Muscle of arm (tissue), 14 donors: ENCODE measurements at places on chromosomes 3 and 15. TPM values are rescaled to one million over a fixed set of nuclear protein-coding genes. Genes with fewer than 3 reads are reported as not detected.

The PPIP5K1 gene
- 12.3 TPM for polyA plus RNA-seq

The GNL3 gene
- polyA plus RNA-seq = 81.1 TPM

The STT3B gene
- 104 TPM for polyA plus RNA-seq

The ANAPC13 gene
- not detected for polyA plus RNA-seq

The KBTBD13 gene
- polyA plus RNA-seq = not detected

The THPO gene
- polyA plus RNA-seq = 2.0 TPM

The AHSG gene
- polyA plus RNA-seq = 0.39 TPM

The ATP8B4 gene
- 2.4 TPM for polyA plus RNA-seq

The EHD4 gene
- polyA plus RNA-seq = 26.6 TPM

The TMIE gene
- polyA plus RNA-seq = 1.2 TPM

The EPHA3 gene
- 12.7 TPM for polyA plus RNA-seq

The COMMD2 gene
- polyA plus RNA-seq = not detected

DNA sequence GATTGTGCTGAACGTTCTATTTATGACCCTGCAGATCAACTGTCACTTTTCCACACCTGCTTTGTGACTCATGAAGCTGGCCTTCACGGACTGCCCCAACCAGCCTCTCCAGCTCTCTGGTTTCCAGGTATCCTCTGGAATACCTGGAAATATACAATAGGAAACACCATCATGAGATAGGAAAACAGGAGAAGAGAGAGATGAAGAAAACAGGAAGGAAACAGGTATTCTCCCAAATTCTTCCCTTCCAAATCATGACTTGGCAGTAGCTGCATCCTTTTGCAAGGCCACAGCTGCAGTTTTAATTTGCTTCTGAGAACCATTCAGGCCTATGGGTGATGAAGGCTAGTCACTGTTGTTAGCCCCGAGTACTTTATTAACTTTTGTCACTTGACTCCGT lies 909.1 kb downstream of the EPHA3 start:
- DNase-seq = no peak

- no peak for DNase-seq
These were observed 49.9 kb downstream of the LINGO1 start for GRCh38 chr15:77582763-77583162.

GRCh38 chr3:42214064-42214463 lies 51.9 kb downstream of the CCK start:
- DNase-seq = no peak

GRCh38 chr15:65598468-65598867 lies 12.5 kb downstream of the INTS14 start:
- DNase-seq = no peak

GRCh38 chr3:23146163-23146562 lies 57.0 kb upstream of the UBE2E2 start:
- no peak for DNase-seq

DNA sequence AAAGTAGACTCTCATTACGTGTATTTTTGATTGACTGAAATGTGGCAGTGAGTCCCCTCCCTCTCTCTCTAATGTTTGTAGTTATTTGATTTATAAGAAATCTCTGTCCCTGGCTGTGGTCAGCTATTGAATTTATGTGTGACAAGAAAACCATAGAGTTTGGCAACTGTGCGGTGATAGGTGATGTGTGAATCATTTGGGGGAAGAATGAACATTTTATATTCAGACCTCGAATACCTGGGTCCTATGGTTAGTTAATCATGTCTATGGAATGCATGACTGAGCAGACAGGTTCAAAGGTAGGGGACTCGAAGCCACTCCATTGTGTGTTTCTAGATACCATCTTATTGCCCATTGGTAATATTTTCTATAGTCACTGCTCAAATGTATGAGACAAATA lies 712.1 kb downstream of the MECOM start:
- no peak for DNase-seq

- peak; percentile 68 for DNase-seq
These were observed 1.5 kb downstream of the SATB1 start for GRCh38 chr3:18423401-18424212.

GRCh38 chr3:131688370-131688769 lies 185.6 kb upstream of the MRPL3 start:
- no peak for DNase-seq

DNA sequence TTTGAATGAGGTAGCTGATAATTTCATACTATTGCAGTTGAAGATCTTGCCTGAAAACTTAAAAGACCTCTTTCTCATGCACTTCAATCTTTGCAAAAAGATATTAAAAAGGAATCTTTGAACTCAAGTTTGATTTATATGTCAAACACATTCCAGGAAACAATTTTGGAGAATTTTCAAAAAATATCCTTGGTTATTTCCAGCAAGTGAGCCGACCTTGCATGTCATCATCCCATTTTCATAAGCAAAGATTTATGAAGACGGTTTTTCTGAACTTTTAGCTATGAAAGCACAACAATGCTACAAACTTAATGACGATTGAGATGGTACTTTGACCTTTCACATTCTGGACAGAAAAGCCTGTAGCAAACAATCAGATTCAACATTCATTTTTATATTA lies 95.6 kb downstream of the RFX7 start:
- DNase-seq = no peak

DNA sequence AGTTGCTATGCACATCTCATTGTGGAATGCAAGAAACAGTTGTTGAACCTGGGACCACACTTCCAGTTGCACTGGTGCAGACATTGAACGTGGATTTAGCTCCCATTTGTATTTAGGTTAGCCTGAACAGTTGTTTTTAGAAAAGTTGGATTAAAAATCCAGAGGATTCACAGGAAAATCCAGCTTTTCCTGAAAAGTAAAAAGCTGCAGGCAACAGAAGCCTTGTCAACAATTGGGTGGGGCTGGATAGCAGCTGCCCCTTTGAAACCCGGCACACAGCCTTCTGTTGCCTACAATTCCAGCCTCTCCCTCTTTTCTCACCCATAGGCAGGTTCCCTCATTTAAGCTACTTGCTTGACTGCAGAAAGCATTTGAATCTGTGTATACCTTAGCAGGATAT lies 165.3 kb upstream of the TBL1XR1 start:
- no peak for DNase-seq

GRCh38 chr3:14646589-14647413 lies 4.8 kb upstream of the CCDC174 start:
- DNase-seq = no peak

GRCh38 chr3:58429657-58430056 lies 4.0 kb downstream of the PDHB start:
- no peak for DNase-seq

- DNase-seq = no peak
These were observed 331.3 kb upstream of the PROK2 start for GRCh38 chr3:72116226-72116625.

- no peak for DNase-seq
These were observed 11.0 kb upstream of the ARL14 start for GRCh38 chr3:160665784-160666526.

- DNase-seq = peak; percentile 41
These were observed 200.6 kb downstream of the MYRIP start for GRCh38 chr3:40009991-40010390.

DNA sequence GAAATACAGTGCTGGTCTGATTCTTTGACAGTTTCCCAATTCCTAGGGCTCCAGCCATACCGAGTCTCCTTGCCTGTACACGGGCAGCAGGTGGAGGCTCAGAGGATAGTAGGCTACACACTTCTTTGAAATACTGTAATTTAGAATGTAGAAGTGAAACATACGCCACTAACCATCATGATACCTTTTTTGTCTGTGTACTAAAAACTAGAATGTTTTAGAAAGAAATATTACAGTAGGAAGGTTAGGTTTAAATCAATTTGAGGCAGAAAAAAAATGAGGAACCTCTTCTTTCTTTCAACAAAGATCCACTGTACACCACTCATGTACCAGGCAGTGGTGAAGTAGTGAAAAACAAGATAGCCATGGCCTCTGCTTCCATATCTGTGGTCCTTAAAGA lies 354.7 kb downstream of the MCTP2 start:
- no peak for DNase-seq

GRCh38 chr3:182789371-182789770 lies 3.9 kb upstream of the ATP11B start:
- DNase-seq = no peak

DNA sequence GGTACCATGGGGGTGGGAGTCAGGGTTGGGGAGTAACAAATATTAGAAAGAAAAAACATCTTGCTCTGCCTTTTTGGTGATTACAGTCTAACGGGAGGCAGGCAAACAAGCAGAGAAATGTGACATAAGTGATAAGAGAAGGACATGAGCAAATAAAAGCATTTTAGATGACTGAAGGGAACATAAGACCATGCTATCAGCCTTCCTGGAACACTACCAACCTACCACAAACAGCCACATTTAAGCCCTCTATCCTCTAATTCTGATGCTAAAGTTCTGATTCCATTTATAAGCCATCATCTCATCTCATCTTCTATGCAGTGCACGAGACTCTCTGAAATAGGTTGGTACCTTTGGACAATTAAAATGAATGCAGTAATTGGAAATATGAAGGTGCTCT lies 243.4 kb upstream of the P2RY1 start:
- no peak for DNase-seq

GRCh38 chr3:38553071-38553470 lies 56.9 kb downstream of the EXOG start:
- DNase-seq = no peak

- DNase-seq = no peak
These were observed 29.7 kb downstream of the EFCAB12 start for GRCh38 chr3:129398803-129399144.

GRCh38 chr3:124878561-124879336 lies 8.4 kb downstream of the ITGB5 start:
- DNase-seq = no peak

DNA sequence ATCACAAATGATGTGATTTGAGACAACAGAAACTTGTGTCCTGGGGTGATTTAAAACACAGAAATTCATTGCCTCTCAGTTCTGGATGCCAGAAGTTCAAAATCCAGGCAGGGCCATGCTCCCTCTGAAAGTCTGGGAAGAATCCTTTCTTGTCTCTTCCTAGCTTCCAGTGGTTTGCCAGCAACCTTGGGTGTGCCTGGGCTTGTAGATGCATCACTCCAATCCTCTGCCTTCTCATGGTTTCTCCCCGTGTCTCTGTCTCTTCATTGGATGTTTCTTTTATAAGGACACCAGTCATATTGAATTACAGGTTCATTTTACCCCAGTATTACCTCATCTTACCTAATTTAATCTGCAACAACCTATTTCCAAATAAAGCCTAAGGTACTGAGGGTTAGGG lies 16.7 kb downstream of the ZPLD1 start:
- DNase-seq = no peak

DNA sequence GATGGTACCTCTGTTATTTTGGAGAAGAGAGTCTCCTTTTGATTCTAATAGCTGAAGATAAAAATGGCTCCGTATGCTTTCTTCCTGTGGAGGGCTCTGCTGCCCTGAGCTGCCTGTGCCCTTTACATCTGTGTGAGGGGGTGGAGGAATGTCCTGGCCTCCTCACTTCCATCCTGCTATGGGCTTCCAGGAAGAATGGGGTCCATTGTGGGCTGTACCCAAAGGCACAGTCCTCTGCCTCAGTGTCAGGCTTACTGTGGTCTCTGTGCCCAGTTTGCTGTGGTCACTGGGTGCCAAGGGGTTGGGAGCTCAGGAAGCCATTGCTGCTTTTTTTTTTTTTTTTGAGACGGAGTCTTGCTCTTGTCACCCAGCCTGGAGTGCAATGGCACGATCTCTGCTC lies 14.4 kb downstream of the DAG1 start:
- DNase-seq = no peak

- DNase-seq = no peak
These were observed 83.7 kb upstream of the IL12A start for GRCh38 chr3:159904911-159905310.

DNA sequence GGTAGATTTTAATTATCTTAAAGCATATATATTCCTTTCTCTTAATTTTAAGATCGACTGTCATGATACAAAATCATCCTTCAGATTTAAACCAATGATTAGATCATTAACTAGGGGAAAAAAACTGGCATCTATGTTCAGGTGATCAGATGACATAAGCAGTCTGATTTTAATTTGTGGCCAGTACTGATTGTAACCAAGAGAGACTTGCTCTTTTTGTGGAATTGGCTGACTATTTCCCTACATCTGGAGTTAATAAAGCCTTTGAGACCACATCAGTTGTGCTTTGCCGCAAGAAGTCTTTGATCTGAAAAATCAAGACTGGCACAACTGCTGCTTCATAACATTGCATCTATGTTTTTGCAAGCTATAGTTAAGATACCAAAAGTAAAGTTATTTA lies 148.4 kb upstream of the CGNL1 start:
- DNase-seq = peak; percentile 59

GRCh38 chr3:53668872-53669271 lies 174.5 kb downstream of the CACNA1D start:
- no peak for DNase-seq
